Cardiac muscle cell (in vitro differentiated cells and primary cell): ENCODE measurements at places on chromosomes 2 and 18. TPM values are rescaled to one million over a fixed set of nuclear protein-coding genes. Genes with fewer than 3 reads are reported as not detected.

FBXO15 gene
- polyA plus RNA-seq: 4.6 and 6.7 TPM in 2 replicates

RTP5 gene
- polyA plus RNA-seq: not detected in 2 replicates

CRYBA2 gene
- polyA plus RNA-seq: not detected in 2 replicates

MEP1B gene
- polyA plus RNA-seq: 0.34 TPM in 1 of 2 replicates, not detected in the other

MATN3 gene
- polyA plus RNA-seq: 4.8 and 10.3 TPM in 2 replicates

POTEC gene
- polyA plus RNA-seq: not detected in 2 replicates

ABCG5 gene
- not detected in 2 replicates for polyA plus RNA-seq

ZSWIM2 gene
- not detected in 2 replicates for polyA plus RNA-seq

CHST9 gene
- polyA plus RNA-seq: not detected in 2 replicates

CIB4 gene
- not detected in 2 replicates for polyA plus RNA-seq

DNER gene
- not detected in 2 replicates for polyA plus RNA-seq
